ENCODE measurements at places on chromosomes 11 and 22.

DNA sequence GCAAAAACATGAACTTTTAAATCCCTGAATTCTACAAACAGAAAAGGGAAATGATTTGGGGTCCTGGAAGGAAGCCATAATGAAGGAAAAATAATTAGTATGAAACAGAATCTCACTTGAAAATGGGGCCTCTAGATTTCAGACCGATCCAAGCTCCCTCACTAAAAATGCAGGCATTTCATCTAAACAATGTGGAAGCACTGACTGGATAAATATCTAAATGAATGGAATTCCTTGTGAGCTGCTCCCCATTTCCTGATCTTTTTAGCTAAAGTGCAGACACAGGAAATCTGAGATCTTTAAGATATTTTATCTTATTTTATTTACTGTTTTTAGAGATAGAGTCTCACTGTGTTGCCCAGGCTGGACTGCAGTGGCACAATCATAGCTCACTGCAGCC is 1255.8 kb downstream of the LRRC4C start:
- no peak for DNase-seq

- DNase-seq: no peak
Measured at GRCh38 chr11:103985041-103985440, 51.4 kb upstream of the DDI1 start.

DNA sequence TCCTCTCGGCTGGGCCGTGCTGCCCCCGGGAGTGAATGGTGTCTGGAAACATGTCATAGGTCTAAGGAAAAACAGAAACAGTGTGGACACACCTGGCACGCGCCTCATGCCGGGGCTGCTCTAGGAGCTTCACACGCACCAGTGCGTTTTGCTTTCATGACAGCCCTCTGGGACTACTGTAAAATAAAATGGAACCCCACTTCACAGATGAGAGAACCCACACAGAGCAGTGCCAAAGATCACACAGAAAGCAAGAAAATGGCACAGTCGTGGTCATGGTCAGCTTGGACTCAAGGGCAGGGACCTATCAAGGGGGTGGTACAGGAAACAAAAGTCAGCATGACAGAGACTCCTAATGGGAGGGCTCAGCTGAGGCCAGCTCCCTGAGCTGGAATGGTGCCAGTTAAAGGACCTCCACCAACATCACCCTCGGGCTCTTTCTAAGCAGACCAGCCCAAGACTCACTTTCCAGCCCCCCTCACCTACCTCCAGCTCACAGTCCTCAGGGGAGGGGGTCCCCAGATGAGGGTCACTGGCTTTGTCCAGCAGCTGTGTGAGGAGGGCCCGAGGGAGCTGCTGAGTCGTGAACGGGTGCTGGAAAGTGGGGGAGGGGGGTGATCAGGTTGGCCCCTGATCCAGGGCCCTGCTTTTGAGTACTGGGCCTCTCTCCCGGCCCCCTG is 3.3 kb downstream of the MAP4K2 start:
- DNase-seq: no peak

GRCh38 chr11:102553835-102554282 is 23.3 kb upstream of the MMP7 start:
- no peak for DNase-seq

DNA sequence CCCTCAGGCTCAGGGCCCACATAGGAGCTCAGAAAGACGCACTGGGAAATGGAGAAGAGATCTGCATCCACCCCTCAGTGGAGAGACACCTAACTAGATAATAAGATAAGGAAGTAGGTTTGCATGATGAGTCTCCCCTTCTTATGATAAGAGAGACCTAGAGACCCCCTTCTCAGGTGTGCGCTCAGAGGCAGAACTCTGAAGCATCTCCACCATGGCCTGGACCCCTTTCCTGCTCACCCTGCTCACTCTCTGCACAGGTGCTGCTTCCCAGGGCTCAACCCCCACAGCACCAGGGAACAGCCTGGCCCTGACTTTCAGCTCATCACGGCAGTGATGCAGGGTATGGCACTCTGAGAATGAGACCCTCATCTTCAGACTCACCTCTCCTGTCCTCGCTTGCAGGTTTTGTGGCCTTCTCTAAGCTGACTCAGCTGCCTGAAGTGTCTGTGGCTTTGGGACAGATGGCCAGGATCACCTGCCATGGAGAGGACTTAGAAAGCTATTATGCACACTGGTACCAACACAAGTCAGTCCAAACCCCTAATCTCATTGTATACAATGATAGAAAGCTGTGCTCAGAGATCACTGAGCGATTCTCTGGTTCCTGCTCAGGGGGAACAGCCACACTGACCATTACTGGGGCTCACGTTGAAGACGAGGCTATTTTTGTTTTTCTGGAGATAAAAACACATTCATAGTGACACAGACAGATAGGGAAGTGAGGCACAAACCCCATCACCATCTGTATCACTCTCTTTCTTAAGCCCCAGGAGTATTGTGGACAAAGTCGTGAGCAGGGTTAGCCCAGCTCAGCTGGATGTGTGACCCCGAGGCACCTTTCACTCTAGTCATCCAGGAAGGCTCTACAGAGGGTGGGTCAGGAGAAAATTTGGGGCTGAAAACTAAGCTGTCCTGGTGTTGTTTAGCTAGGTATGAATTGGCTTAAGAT is 29.7 kb upstream of the IGLL5 start:
- no peak for DNase-seq

Data from stimulated activated CD4-positive, alpha-beta T cell treated with anti-CD3 and anti-CD28 coated beads, Interleukin-1b, Interleukin-23, amount 100 ng/mL, for 1 hour (primary cell).